ENCODE measurements at places on chromosomes 6 and 20.
A peak's percentile ranks its signal among the peaks of the same experiment; 100 is the strongest.

DNA sequence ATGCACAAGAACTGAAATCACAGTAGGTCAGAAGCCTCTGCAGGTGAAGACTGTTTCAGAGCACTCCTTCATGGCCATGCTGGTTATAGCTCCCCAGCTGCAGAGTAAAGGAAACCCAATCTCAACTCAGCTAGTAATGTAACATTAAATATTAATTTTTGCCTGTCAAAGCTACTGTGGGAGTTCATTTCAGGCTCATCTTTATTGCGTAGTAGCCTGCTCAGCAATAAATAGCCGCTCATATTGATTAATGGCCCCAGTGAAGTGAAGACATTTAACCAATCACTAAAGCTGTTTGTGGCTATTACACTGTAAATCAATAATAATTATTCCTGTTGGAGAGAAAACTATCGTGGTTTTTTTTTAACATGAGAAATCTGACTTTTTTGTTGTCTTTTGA, 101.7 kb downstream of the FRK start:
- DNase-seq: no peak

- DNase-seq: no peak
Measured at GRCh38 chr6:15969236-15969778, 159.6 kb upstream of the MYLIP start.

DNA sequence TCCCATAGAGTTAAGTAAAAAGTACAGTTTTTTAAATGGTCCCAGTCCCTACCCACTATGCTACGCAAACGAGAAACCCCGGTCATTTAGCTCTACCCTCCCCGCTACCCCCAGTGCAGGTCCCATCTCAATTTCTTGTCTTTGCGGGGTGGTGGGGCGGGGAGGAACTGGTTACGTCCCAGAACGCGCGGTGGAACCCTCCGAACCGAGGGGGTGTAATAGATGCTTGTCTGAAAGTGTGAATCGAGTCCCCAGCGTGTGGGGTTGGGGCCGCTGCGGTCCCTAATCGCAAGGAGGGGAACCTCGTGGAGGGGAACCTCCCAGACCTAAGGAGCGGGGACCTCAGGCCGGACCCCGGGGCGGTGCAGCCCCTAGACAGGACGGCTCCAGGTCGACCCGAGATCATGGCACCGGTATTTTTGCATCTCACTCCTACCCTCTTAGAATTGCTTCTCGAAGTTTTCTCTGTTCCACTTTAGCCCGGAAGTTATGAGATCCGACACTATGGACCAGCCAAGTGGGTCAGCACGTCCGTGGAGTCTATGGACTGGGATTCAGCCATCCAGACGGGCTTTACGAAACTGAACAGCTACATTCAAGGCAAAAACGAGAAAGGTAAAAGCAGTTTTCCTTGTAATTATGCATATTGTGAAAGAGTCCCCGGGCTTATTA, 779 bp downstream of the HEBP2 start:
- peak; percentile 62 for DNase-seq

DNA sequence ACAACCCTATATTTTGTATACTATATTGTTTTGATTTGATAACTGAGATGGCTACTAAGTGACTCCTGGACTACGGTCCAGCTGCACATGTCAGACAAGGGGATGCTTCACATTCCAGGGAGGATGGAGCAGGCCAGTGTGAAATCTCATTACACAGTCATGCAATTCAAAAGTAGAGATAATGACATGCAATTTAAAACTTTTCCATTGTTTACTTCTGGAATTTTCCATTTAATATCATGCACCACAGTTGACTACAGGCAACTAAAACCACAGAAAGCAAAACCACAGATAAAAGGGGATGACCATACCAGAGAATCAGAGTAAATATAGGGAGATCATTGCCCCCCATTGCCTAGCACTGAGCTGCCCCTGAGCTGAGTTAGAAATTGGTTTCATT, 366.4 kb downstream of the BTBD9 start:
- DNase-seq: no peak

GRCh38 chr6:75290136-75290945, 5.7 kb upstream of the TMEM30A start:
- DNase-seq: no peak

- DNase-seq: no peak
Measured at GRCh38 chr6:165800337-165800736, 137.3 kb upstream of the PDE10A start.

DNA sequence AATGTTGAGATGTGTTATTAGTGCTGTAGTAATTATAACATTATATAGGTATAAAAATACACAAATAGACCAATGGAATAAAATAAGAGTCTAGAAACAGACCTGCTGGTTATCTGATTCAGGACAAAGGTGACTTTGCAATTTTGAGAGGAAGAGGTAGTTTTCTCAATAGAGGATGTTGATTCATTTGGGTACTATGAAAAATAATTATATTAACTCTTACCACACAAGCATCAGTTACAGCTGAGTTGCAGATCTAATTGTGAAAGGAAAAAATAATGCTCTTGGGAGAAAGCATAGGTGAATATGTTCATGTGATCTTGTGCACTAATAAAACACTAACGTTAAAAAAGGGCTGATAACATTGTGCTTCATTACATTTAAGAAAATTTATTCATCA, 103.0 kb downstream of the BCKDHB start:
- DNase-seq: peak; percentile 10

- no peak for DNase-seq
Measured at GRCh38 chr20:10113746-10114145, 79.0 kb downstream of the ANKEF1 start.

- DNase-seq: no peak
Measured at GRCh38 chr6:27281105-27281539, 31.0 kb downstream of the POM121L2 start.

DNA sequence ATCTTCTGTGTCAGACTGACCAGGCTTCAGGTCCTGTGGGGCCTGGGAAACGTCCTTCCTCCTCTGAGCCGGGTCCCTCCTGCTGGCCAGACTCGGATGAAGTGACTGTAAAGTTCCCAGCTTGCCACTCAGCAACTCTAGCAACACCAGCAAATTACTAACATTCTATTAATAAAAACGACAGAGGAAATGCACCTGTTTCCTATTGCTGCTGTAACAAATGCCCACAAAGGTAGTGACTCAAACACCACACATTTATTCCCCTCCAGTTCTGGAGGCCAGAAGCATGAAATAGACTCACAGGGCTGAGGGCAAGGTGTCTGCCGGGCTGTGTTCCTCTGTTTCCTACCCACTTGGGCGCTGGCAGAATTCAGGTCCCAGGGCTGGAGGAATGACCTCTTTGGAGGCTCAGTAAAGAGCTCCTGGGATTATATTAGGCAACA, 48.8 kb downstream of the CTCFL start:
- peak; percentile 83 for DNase-seq

DNA sequence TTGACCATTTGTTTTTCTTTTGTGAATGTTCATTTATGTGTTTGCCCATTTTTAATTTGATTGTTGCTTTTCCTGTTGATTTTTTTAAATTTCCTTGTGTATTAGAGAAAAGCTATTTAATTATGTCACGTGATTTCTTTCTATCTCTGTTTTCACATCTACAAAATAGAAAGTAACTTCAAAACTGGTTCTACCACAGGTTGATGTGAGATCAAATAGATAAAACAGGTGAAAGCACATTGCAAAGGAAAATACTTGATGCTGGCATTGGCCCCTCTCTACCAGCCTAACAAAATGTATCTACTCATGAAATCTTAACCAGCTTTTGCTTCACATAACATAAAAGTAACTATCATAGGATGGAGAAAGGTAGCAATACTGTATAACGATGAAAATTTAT, 129.2 kb downstream of the TMEM242 start:
- no peak for DNase-seq

- DNase-seq: no peak
Measured at GRCh38 chr6:138569970-138570724, 70.9 kb upstream of the NHSL1 start.

DNA sequence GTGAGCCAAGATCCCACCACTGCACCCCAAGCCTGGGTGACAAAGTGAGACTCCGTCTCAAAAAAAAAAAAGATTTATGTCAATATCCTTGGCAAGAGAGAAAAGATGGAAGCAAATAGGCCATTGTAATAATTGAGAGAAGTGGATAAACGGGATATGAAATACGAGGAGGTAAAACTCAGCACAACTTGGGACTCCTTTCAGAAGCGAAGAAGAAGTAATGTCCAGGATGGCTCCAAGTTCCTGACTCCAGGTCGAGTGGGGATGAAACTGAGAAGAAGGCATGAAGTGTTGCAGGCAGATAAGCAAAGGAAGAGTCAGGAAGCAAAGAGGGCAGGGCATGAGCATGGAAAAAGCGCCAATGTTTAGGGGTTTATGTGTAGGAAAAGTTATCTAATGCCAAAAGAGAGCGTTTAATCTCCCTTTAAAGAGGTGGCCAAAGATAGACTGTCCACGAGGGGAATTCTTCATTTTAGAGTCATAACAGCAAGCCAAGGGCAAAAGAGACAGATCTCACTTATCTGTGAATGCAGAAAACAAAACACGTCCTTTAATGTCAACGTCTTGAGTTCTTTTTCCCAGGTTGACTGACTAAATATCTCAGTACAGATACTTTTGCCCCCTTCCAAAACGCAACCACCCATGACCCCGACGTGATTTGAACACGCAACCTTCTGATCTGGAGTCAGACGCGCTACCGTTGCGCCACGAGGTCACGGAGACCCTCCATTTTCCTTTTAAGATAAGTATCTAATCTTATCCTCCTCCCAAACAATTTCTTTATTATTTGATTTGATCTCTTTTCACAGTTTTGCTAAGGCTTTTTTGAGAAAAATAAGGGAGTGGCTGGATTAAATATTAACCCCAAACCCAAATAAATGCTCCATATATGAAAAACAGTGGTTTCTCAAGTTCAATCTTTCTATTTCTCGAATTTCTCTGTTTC, 46.3 kb upstream of the BTN3A2 start:
- no peak for DNase-seq

DNA sequence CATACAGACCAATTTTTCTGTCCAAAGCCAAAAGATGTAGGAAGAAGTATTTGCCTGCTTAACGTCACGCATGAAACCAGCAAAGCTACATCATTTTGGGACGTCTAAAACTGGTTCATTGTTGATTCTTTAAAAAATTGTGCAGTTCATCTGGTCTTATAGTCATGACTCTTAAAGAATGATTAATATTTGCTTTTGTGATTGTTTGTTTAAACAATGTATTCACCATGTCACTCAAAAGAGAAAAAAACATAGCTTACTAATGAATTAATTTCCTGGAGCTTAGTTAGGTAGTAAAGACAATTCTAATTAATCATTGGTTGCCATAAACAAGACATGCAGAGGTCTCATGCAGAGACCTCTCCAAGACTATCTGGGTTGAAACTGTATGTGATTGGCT, 157.3 kb downstream of the RPS12 start:
- no peak for DNase-seq

DNA sequence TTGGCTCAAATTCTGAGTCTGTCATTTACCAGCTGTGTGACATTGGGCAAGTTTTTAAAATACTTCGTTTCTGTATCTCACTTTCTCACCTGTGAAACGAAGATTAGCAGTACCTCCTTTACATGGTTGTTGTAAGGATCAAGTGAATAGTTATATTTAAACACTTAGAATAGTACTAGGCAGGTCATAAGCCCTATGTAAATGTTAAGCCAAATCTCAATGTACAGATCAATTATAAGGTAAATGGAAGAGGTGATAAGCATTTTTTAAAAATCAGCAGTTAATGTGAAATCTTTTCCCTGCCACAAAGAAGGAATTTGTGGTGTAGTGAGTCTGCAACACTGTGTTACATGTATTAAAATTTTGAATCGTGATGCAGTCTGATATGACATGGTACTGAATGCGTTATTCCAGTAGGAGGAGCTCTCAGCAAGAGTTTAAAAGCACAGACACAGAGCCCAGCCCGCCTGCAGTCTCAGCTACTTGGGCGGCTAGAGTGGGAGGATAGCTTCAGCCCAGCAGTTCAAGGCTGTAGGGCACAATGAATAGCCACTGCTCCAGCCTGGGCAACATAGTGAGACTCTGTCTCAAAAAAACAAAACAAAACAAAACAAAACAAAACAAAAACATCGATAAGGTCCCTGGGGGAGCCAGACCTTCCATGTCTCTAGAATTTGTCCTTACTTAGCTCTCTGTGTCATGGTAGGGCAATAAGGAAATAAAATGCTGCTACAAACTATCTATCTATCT, 46.0 kb downstream of the GTF2H5 start:
- DNase-seq: peak; percentile 86

DNA sequence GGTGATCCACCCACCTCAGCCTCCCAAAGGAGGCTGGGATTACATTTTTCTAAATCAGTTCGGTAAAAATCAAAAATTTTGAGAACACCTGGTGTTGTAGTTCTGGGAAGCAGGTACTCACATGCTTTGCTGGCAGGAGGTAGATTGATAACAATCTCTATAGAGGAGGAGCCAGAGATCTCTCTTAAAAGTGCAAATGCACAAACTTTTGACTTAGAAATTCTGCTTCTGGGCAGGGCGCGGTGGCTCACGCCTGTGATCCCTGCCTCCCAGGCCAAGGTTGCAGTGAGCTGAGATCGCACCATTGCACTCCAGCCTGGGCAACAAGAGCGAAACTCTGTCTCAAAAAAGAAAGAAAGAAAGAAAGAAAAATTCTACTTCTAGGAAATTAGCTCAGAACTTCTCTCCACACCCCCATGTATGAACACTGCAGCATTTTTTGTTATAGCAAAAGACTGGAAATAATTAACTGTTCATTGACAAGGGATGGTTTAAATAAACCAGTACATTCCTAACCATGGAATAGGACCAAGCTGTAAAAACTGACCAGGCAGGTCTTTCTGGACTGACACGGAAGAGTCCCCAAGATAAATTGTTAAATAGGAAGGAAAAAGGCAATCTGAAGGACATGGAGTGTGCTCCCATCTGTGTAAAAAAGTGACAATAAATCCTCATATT, 14.4 kb upstream of the TRIB3 start:
- DNase-seq: no peak

DNA sequence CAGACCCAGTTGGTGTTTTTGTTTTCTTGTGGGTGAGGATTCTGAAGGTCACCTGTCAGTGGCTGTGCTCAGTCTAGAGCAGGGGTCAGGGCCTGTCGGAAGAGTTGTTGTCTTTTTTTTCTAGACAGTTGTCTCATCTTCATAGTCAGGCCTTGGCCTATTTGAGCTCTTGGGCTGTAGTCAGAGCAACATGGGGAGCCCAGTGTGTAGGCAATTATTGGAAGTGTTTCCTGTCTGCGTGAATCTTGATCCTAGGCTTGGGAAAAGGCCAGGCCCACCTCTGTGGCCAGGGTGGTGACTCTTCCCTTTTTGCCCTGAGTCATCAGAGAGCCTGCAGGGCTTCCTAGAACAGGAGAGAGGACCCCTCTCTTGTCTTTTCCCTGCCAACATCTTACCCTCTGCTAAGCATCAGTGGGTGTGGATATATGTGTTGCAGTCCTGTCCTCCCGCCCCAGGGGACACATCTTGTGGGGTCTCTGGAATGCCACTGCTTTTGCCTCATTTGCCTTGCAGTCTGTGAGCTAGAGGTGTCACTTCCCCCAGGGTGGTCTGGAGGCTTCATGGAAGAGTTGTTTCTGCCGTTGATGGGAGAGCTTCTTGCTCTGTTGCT, 11.4 kb downstream of the TJAP1 start:
- no peak for DNase-seq

DNA sequence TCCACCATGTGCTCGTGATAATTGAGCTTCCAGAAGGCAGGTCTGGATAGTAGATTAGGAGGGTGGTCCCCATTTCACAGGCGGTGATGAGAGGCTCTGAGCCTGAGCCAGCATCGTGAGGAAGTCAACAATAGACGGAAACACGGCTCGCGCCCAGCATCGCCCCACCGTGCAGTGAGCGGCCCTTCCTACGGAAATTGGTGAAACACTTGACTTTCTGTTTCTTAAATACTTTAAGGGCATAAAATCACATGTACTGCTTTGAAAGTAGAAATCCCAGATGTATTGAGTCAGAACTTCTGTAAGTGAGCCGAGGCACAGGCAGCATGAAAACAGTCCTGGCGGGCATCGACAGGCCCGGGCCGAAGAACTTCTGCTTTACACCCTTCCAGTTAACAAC, 4.3 kb upstream of the KIF25 start:
- no peak for DNase-seq
